ENCODE measurements at places on chromosomes 11 and 22.

GRCh38 chr11:7892059-7892699, 38.9 kb downstream of the OR10A6 start:
- DNase-seq = no peak

GRCh38 chr11:95093548-95093947, 3.9 kb downstream of the ENDOD1 start:
- no peak for DNase-seq

DNA sequence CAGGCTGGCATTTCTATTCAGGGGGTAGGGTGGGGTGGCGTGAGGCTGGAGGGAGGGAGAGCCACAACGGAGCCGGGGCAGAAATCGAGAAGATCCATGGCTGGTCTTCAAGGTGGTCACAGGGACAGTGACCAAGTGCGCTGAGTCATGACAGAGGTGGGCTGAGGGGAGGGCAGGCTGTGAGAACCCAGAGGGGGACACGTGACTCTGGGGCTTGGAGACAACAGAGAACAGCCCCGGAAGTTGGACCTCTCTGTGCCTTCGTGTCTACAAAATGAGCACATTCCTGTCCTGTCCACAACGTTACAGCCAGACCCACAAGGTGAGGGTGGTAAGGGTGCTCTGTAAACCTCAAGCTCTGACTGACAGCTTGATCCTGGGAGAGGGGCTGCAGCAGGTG, 35.1 kb upstream of the ARFGAP3 start:
- no peak for DNase-seq

- DNase-seq = no peak
These were observed 496.5 kb upstream of the B3GAT1 start for GRCh38 chr11:134908583-134908982.

GRCh38 chr11:29483831-29484230, 533.0 kb downstream of the KCNA4 start:
- DNase-seq = no peak

DNA sequence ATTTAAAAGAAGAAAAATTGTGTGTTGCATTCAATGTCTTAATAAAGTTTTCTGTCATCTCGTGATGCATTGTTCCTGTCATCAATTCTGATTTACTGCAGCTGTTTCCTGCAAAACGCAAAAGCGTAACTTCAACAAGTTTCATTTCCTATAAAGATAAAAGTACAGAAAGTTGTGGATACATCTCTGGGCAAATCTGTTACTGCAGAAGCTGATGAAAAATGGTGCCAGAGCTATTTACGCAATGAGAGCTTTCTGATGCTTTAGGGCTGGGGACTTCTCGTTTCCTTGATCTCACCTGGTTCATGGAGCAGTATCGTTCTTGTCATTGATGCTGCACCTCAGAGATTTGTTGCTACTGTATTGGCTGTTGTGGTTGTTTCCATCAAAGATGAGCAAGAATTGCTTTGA, 15.5 kb upstream of the MS4A12 start:
- no peak for DNase-seq

- no peak for DNase-seq
These were observed 87.9 kb upstream of the SORL1-AS1 start for GRCh38 chr11:121540627-121541026.

- no peak for DNase-seq
These were observed 109.6 kb downstream of the USP35 start for GRCh38 chr11:78298291-78298771.

- DNase-seq = no peak
These were observed 42.6 kb downstream of the MRPL48 start for GRCh38 chr11:73830261-73830660.

- DNase-seq = no peak
These were observed 79.0 kb downstream of the LARGE2 start for GRCh38 chr11:46001448-46001914.

- no peak for DNase-seq
These were observed 273.9 kb downstream of the NTM start for GRCh38 chr11:131644204-131644795.

GRCh38 chr22:25570486-25570885, 6.0 kb downstream of the GRK3 start:
- DNase-seq = no peak

GRCh38 chr11:118338637-118339061, 3.9 kb downstream of the CD3D start:
- peak; percentile 77 for DNase-seq

DNA sequence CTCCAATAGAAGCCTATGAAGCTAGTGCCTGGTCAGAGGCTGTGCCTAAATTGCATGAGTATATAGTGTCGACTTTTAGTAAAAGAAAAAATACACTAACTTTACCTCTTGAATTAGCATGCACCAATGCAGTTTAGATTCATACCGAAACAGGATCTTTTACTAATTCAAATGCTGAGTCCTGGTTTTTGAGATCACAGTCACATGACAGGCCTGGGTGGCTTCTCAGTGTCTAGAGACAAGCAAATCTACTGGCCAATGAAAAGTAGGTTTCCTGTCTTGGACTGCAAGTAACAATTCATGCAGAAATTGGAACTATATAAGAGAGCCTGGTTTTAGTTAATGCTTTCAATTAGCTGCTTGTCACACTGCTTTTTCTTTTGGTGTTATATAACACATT, 7.2 kb downstream of the ARHGEF12 start:
- no peak for DNase-seq
